ENCODE measurements at places on chromosomes 7 and 10.

GRCh38 chr10:59752278-59752940 is 846 bp downstream of the MRLN start:
- no peak for DNase-seq

DNA sequence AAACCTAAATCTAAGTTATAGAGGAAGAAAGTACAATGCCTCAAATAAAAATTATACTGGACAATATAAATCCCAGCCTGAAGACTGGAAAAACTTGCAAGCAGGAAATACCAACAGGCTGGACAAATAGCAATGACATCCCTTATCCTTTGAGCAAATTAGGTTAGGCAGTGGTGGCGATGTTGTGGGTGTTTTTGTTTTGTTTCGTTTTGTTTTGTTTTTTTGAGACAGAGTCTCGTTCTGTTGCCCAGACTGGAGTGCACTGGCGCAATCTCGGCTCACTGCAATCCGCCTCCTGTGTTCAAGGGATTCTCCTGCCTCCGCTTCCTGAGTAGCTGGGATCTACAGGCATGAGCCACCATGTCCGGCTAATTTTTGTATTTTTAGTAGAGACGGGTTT is 57.3 kb upstream of the TES start:
- DNase-seq, result no peak

- no peak for DNase-seq
These were observed 199.2 kb downstream of the ADARB2 start for GRCh38 chr10:1538121-1538520.

DNA sequence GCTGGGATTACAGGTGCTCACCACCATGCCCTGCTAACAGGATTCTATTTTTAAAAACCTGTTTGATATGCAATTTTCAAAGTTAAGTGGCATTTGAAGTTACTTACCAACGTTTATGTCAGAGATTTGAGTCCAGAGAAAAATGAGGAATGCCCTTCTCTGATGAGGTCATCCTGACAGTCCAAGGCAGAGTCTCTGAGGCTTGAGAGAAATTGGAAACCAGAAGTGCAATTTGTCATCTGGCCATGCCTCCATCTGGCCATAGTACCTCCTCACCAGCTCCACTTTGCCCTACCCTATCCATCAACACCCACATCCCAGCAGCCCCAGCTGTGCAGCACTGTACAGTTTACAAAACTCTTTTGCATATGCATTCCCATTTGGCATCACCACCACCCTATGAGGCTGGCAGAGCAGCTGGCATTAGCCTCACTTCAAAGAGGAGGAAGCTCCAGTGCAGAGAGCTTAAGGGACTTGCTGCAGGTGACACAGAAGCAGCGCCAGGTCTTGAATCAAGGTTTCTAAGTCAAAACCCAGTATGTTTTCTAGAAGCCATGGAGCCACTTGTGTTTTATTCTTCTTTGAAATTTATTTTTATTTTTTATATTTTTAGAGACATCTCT is 54.5 kb upstream of the PDZD8 start:
- DNase-seq, result no peak

DNA sequence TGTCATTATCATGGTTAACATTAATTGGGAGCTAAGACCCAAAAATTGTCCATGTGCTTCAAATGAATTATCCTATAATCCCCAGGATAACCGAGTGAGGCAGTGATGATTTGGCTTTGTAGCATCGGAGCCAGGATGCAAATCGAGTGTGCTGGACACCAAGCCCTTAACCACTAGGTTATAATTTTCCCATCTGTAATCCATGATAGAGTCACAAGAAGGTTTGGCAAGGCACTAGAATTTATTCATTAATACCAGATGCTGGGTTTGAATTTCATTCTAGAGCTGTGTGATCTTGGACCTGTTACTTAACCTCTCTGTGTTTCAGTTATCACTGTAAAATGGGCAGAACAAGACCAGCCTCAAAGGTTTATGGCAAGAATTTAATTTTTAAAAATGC is 21.0 kb upstream of the ITGB1 start:
- DNase-seq, result no peak

GRCh38 chr7:34011696-34012095 is 106.4 kb downstream of the BMPER start:
- DNase-seq, result no peak

GRCh38 chr7:45389073-45389872 is 184.9 kb upstream of the ADCY1 start:
- DNase-seq, result no peak
